ENCODE measurements at places on chromosomes 11 and 22.

GRCh38 chr11:58880625-58881024, 36.1 kb upstream of the GLYATL2 start:
- DNase-seq = no peak

- no peak for DNase-seq
Measured at GRCh38 chr22:47010211-47010610, 247.8 kb downstream of the TBC1D22A start.

GRCh38 chr11:104699981-104700380, 198.3 kb downstream of the CASP12 start:
- DNase-seq = no peak

DNA sequence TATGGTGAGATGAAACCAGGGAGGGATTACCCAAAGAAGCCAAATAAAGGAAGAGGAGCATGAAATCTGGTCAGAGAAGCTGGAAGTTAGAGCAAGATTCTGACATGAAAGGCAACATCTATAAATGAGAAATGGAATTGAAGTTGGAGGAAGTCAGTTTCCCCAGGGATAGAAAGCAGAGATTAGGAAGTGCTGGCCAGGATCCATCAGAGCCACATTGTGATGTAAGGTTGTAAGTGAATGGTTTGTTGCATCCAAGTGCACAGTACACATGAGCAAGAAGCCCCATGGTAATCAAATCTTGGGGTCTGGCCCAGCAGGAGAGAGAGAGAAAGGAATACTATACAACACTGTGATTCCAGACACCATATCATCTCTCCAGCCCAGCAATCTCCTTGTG, 6.6 kb upstream of the NLRP10 start:
- DNase-seq = no peak

- no peak for DNase-seq
Measured at GRCh38 chr22:45964372-45964771, 12.6 kb downstream of the WNT7B start.

DNA sequence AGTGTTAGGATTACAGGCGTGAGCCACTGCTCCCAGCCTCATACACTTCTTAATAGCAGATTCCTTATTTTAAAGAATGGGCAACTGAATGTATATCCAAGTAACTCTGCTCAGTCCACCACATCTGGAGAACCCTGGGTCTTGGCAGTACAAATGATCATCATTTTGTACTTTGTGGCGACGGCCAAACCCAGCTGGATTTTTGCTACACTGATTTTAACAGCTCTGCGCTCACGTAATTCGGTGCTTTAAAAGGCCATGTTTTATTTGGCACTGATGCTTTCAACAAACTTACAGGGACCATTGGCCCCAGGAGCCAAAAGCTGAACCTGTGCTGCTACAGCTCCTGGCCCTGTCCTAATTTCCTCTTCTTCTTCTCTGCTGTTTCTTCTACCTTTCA, 60.8 kb upstream of the PDE3B start:
- no peak for DNase-seq

GRCh38 chr22:44408829-44409192, 89.2 kb downstream of the RTL6 start:
- DNase-seq = no peak

GRCh38 chr11:116615211-116615865, 157.4 kb downstream of the BUD13 start:
- no peak for DNase-seq

- no peak for DNase-seq
Measured at GRCh38 chr11:77384571-77384970, 83.1 kb upstream of the GDPD4 start.

DNA sequence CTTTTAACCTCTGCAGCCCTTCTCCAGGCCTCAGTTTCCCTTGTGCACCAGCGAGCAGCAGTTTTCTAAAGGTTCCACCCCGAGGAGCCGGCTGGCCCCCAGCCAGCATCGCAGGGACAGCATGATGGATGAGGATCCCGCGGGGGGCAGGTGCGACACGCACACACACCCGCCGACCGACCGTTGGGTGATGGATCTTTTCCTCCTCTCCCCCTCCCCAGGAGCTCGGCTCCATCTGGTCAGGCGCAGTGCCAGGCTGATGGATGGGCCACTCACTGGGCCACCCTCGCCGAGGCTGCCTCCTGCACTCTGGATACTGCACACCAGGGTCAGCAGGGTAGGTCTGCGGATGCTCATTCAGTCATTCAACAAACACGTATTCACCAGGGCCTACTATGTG, 12.8 kb upstream of the CABP7 start:
- DNase-seq = no peak

DNA sequence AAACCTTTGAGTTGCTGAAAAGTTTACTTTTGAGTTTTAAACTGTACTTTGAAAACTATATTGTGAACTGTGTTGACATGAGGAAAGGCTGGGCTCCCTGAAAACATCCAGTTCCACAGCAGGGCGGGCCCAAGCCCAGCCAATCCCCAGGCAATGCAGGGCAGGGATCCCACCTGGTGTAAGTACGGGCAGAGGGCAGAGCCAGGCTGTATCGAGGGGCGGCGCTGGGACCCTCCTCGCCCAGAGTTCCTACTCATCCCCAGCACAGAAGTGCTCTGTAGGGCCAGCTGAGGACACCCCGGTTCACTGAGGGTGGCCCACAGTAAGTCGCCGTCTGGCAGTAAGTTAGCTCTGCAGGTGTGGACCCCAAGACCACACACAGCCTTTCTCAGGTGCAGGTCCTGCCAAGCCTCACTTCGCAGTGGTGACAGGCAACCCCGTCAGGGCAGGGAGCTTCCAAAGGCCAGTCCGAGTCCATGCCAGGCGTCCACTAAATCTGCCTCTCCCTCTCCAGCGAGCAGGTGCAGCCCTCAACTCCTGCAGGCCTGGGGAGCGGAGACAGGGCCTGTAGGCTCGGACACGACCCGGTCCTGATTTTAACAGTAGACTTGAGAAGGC, 6.3 kb downstream of the RASSF7 start:
- no peak for DNase-seq

GRCh38 chr22:45376703-45377102, 36.7 kb downstream of the SMC1B start:
- no peak for DNase-seq

DNA sequence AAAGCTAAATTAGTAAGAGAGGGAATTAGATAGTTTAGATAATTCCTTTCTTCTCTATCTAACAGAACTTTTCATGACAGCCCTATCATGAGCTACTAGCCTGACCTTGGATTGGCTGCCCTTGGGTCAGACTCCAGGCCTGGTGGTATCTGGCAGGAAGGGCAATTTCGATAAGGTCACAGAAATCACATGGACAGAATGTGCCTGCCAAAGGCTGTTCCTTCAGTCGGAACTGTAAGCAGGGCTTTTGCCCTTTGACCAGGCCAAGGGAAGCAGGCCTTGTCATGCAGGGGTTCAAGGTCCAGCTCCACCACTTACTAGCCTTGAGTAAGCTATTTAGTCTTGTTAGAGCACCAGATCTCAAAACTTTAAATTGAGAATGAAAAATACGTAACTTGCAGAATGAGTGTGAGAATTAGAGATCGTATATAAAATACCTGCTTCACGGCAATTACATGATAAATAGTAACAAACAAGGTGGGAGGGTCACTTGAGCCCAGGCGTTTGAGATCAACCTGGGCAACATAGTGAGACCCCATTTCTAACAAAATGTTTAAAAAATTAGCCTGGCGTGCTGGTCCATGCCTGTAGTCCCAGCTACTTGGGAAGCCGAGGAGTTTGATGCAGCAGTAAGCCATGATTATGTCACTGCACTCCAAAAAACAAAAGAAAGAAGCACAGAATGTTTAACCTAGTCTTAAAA, 60.8 kb upstream of the SC5D start:
- DNase-seq = no peak

- peak; percentile 42 for DNase-seq
Measured at GRCh38 chr11:87722756-87723565, 452.3 kb downstream of the RAB38 start.
